ENCODE measurements at places on chromosomes 6 and 20.
A peak's percentile ranks its signal among the peaks of the same experiment; 100 is the strongest.

DNA sequence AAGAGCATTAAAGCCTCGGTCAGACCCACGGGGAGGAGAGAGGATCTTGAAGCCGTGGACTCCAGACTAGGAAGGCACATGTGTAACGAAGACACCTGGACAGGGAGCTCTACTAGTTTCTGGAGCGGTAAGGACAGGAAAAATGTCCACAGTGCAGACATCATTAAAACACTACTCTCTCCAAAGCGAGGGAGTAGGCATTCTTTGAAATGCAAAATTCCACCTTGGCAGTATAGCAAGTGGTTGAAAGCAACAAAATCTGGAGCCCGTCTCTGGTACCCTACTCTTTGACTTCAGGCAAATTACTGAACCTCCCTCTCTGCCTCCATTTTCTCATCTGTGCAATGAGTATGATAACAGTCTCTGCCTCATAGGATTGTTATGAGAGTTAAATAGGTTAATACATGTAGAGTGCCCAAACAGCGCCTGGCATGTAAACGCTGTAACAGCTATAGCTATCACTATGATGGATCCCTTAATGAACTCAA lies 408 bp upstream of the CRIP3 start:
- DNase-seq = no peak

- DNase-seq = no peak
Observed at GRCh38 chr20:32966881-32967781, 37.1 kb downstream of the SUN5 start.

DNA sequence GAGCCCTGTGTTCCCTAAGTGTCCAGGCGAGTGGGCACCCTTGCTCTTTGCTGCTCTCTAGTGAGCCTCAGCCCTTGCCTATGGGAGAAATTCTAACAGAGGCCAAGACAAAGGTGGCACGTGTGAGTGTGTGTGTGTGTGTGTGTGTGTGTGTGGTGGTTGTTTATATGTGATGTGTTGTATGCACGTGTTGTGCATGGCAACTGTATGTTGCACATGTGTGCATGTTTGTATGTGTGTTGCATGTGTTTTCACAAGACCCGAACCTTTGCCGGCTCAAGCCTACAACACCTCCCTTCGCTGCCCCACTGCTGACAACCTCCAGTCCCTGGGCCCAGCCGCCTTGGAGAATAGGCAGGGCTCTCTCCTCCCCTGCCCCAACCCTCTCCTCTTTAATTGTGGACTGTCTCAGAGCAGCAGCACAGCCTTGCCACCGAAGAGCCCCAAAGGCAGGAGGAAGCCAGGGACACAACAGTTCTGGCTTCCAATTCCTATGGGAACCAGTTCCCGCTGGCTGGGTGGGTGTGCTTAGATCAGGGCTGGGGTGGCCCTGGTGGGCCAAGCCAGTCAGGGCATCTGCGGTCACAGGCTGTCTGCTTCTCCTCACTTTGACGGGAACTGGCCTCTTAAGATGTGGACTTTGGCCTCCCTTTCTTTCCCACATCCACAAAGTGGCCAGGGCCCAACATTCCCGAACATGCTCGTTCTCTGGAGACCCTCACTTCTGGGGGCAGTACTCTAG lies 2.7 kb downstream of the KCNK16 start:
- DNase-seq = no peak

GRCh38 chr20:25044660-25045342 lies 13.1 kb downstream of the ACSS1 start:
- no peak for DNase-seq

GRCh38 chr6:53412751-53413150 lies 64.0 kb upstream of the ELOVL5 start:
- peak; percentile 20 for DNase-seq

- no peak for DNase-seq
Observed at GRCh38 chr6:34512738-34513115, 43.4 kb downstream of the SPDEF start.

- DNase-seq = peak; percentile 100
Observed at GRCh38 chr20:56392132-56392880, at the start of the genes AURKA and CSTF1. AURKA (minus strand) TSS chr20:56392215; CDS start chr20:56388197, 4,018 bp downstream. CSTF1 (plus strand) TSS chr20:56392645; CDS start chr20:56395553, 2,908 bp downstream.

DNA sequence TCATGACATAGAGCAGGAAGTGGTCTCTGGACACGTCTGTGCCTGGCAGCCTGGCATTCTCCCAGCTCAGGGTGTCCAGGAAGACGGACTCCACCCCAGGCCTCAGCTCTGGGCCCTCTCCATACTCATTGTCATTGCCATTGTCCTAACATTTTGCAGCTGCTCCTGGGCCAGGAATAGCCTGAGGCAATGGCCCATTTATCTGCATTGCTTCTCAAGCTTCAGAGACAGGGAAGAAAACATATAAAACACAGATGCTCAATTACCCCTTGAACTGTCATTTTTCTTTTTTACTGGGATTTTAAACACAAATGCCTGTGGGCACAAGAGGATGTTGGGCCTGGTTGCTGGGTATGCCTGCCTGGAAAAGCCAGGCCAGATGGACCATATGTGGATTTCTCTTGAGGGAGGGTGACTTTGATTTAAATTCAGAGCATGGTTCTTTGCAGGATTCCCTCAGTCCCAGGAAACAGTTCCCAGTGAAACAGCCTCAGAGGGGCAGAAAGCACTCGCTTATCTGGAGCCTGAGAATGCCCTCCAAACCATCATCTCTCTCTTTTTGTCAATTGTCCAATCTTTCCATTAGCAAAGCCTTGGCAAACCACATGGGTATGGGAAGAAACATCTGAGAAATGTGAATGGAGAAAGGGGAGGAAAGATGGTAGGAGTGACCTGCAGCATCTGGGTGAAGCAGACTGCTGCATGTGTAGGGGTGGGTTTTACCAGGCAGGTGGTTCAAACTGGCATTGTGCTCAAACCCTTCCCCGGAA lies 17.9 kb downstream of the LAMP5 start:
- no peak for DNase-seq

DNA sequence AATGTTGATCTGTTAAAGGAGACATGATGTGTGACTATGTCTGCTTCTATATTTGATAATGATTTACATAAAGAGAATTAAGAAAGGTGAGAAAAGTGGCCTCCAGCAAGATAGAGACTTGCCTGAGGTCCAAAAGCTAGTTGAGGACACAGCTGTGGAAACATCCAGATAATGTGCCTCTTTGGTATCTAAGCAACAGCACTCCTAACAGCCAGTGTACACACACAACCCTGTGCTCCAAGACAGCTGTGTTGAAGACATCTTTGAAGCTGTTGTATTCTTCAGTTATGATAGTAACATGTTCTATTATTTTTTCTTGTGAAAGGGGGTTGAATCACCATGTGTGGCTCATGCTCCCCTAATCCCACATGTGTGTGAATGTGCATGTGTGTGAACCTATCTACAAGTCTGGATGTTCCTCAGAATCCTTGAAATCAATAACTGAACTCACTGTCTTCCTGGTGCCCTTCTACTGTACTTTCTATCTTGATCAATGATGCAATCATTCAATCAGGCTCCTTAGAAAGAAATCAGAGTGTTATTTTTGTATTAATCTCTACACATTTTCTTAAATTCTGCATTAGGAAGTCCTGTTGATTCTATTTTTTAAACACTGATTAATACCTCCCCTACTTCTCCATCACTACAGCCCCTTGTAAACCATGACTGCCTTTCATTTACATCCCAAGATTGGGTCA lies 116.7 kb upstream of the SSTR4 start:
- no peak for DNase-seq

- peak; percentile 32 for DNase-seq
Observed at GRCh38 chr6:52328303-52328662, 33.7 kb upstream of the PAQR8 start.

DNA sequence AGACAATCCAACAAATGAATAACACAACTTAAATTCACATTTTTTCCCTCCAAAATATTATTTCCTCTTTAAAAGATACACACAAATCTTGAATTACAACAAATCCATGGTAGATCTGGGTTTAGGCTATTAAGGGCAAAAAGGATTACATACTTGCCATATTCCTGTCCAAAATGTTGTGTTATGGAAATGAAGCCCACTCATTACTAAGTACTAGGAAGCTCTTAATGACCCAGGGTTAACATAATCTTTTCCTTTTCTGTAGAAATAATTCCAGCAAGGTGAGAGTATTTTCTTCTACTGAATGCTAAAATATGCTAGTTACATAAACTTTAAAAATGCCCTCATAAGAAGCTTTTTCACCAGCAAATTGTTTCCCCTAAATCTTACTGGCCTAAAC lies 1.6 kb downstream of the SHPRH start:
- no peak for DNase-seq

DNA sequence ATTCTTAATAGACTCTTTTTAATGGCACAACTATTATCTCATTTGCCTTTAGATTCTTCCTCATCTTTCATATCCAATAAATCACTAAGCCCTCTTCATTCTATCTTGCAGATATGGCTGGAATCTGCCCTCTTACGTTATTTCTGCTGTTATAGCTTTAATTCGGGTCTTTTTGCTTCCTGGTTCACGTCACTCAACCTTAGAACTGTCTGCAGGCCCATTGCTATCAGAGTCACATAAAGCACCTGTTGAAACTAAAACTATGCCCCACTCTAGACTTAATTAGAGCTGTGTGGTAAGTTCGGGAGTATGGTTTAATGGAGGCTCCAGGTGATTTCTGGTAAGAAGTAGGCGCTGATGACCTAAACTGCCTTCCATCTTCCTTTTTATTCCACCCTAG lies 988 bp downstream of the QRSL1 start:
- no peak for DNase-seq

- DNase-seq = no peak
Observed at GRCh38 chr6:153192943-153193885, 62.1 kb upstream of the RGS17 start.

DNA sequence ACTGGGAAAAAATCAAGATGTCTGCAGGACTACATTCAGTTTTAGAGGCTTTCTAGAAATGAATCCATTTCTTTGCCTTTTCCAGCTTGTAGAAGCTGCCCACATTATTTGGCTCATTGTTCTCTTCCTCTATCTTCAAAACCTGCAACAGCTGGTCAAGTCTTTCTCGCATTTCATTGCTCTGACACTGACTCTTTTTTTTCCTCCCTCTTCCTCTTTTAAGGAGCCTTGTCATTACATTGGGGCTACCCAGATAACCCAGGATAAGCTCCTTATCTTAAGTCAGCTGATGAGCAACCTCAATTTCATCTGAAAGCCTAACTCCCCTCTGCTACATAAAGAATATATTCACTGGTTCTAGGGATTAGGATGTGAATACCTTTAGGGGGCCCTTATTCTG lies 53.2 kb upstream of the CEP162 start:
- DNase-seq = no peak

- peak; percentile 76 for DNase-seq
Observed at GRCh38 chr6:27161946-27162603, 85.4 kb upstream of the PRSS16 start.

DNA sequence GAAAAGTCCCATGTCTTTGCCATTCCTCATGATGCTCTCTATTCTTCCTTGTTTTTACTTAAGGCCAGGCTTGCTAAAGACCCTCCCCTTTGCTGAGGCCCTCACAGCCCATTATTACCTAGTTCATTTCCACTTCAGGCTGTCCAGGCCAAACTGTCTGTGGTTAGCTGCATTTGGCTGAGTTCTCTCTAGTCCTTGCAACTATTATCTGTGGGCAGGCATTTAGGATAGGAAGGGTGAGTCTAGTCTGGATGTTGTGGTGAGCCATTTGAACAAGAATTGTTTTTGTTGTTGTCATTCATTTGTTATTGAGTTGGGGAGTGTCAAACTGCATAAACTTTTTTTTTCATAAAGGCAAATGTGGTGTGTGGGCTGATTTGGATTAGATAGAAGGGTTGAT lies 182.4 kb downstream of the CD109 start:
- no peak for DNase-seq

DNA sequence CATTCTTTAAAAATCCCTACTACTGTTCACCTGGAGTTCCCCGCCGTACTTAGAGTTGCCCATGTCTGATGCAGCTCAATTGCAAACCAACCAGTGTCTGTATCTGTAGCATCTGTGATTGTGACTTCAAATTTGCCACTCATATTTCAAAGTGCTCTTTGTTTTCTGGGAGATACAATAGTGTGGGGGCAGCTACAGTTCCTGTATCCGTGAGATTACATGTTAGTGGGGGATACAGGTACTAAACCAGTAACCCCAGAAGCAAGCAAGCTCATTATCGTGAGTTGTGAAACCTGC lies 140.9 kb downstream of the ANKRD60 start:
- DNase-seq = no peak

DNA sequence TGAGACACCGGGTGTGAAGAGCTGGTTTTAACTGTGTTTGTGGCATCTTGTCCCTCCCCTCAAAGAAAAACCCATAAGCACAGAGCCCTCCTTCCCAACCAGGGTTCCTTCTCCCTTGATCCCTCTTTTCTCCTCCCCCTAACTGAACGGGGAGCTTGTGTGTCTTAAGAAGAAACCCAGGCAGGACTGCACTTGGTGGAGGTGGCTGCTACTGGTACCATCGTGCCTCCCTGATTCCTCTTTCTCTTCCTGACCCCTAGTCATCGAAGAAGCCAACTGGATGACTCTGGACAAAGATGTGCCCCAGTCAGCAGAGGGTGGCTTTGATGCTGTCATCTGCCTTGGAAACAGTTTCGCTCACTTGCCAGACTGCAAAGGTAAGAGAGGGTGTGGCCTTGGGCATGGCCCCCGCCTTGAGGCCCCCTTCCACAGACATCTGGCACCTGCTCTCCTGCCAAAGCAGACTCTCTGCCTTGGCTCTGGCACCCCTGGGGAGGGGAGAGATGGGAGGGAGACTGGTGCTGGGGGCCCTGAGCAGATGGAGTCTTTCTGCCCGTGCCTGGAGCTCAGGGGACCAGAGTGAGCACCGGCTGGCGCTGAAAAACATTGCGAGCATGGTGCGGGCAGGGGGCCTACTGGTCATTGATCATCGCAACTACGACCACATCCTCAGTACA lies 2.1 kb downstream of the GNMT start:
- no peak for DNase-seq

- DNase-seq = no peak
Observed at GRCh38 chr6:154932515-154933027, 62.5 kb upstream of the TIAM2 start.

GRCh38 chr20:31811796-31812728 lies 7.1 kb upstream of the MYLK2 start:
- no peak for DNase-seq

DNA sequence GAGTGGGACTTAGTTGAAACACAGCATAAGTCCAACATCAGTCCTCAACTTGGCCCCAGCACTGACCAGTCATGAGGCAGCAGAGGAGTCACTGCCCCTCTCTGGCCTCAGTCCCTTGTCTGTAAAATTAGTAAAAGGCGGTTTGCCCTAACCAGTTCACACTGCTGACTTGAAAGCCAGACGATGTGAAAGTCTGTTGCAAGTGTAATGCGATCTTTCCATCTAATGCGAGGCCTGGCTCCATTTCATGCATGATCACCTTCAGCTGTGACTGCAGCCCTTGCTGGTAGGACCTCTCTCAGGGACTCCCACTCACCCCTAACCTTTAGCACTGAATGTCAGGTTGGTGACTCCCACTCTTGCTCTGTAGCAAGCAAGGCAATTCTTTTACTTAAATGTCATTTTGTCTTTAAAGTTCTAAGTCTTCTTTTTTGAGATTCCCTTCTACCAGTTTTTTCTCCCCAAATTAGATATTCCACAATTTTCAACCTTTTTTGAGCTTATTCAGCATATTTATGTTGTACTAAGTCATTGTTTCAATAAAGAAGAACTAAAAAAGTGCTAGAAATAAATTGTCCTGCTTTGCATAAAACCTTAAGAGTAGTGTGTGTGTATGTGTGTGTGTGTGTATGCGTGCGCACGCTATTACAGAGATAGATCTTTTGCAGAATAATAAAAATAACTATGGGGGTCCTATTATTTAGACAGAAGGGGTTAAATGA lies 245.5 kb downstream of the PACRG start:
- DNase-seq = no peak

Measured in suppressor macrophage treated with lipopolysaccharide for 1 hour (primary cell).